ENCODE measurements at places on chromosomes 13 and 19.

- DNase-seq, result no peak
These were observed 309.8 kb downstream of the KLF5 start for GRCh38 chr13:73368608-73369007.

GRCh38 chr13:98686270-98686669 is 66.2 kb downstream of the SLC15A1 start:
- no peak for DNase-seq

DNA sequence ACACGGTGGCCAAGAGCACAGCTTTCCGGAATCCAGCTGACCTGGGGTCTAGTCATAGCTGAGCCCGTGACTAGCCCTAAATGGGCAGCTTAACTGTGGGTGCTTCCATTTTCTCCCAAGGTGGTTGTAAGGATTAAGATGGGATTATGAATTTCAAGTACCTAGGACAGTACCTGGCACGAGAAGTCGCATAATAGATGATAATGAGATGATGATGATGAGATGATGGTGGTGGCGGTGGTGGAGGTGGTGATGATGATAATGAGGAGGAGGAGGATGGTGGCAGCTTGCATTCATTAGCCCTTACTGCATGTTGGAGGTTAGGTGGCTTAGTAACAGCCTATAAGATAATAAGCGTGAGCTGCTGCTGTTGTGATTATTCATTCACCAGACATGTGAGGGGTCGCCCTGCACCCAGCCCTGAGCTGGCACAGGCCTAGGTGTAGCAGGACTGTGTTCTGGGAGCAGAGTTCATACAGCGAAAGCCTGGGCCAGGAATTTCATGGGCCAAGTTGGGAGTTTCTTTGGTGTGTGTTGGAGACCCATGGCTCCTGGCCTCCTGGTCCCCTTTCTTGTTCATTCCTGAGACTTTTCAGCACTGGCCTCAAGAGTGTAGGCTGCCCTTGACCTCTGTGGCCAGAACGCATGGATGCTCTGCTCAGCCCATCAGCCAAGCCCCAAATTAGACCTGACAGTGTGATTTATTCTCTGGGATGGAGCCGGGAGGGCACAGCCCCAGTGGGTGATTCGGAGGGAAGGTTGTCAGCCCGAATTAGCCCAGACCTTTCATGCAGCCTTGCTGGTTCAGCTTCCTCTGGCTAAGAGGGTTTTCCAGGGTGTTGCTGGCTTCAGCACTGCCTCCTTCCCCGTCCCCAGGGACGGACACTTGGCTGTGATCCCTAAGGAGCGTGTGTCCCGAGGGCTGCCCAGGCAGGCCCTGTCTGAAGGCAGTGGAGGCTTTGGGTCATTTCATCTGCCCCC is 128.8 kb downstream of the SIPA1L3 start:
- no peak for DNase-seq

- no peak for DNase-seq
These were observed 10.2 kb upstream of the CARM1 start for GRCh38 chr19:10861103-10861651.

DNA sequence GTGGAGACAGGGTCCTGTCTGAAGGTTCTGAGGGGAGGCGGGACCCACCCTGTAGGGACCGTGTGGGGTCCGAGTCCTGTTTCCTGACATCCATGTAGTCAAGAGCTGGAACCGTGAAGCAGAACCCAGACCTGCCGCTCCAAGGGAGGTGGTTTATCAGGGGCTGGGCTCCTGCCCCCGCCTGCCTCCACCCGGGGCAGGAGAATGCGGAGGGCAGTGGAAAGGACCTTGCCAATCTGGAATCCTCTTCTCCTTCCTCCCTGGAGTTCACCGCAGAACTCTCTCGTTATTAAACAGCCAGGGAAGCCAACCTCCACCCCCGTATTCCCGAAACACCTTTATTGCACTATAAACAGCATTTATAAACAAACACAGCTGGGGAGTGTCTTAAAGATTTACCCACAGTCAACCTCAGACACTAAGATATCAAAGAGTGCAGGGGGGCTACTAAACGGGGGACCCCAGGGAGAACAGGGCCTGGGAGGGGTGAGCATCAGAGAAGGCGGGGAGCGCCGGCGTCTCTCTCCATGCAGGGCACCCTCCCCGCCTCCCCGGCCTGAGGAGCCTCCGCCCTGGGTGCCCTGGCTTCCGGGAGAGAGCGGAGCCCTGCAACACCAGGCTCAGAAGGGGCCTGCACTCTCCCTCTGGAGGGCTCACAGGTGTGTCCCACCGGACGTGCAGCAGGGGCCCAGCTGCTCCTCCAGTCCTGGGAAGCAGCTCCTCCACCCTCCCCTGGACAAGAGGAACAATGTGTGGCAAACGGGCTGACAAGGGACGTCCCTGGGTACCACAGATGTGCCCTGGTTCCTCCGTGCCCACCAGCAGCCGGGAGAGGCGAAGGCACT is 3.6 kb downstream of the C2CD4C start:
- DNase-seq, result no peak

- DNase-seq, result no peak
These were observed 187.1 kb downstream of the FOXO1 start for GRCh38 chr13:40479196-40479845.

GRCh38 chr19:15291089-15291488 is 41.2 kb downstream of the BRD4 start:
- DNase-seq, result no peak

GRCh38 chr19:45952686-45953505 is 20.8 kb downstream of the NOVA2 start:
- no peak for DNase-seq
